ENCODE measurements at places on chromosomes 5 and 9.

- DNase-seq = no peak
Measured at GRCh38 chr5:83856881-83857280, 136.2 kb upstream of the HAPLN1 start.

DNA sequence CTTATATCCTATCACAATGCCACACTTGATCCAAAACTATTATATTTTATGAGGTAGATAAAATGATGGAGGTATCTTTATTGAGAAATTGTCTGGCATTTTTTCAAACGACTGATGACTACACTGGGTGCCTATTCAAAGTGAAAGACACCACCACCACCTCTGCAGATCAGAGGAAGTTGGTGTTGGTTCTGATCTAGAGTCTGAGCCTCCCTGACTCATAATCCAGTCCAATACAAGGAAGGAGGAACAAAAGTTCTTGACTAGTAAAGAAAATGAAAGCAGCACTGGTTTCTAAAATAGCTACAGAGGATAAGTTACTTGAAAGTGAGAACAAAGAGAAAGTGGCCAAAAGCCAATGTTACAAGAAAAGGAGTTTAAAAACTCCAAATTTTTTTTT is 139.9 kb downstream of the RFX3 start:
- DNase-seq = no peak

DNA sequence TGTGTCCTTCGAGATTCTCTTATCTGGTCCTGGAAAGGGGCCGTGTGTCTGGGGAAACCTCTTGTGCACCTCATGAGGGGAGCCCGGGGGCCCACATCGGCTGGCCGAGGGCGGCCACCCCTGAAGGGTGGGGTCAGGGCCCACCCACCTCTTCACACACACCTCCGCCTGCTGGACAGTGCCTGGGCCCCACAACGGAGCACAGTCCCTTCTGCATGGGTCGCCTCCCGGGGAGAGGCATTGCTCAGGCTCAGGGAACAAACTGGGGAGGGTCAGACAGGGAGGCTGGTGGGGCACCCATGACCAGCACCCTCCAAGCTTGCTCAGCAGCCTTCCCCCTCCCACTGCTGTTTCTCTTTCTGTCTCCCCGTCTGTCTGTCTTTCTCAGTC is 1.3 kb upstream of the LRRC14B start:
- no peak for DNase-seq

DNA sequence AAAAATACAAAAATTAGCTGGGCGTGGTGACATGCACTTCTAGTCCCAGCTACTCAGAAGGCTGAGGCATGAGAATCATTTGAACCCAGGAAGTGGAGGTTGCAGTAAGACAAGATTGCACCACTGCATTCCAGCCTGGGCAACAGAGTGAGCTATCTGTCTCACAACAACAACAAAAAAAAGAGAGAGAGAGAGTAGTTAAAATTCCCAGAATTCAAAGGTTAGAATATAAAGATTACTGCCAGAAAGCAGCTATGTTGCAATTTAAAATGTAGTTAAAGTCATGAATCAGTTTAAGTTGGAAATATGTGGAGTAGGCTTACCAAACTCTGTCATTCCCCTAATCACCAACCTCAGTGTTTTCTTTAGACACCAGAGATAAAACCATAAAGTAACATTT is 58.7 kb upstream of the SUSD1 start:
- no peak for DNase-seq

DNA sequence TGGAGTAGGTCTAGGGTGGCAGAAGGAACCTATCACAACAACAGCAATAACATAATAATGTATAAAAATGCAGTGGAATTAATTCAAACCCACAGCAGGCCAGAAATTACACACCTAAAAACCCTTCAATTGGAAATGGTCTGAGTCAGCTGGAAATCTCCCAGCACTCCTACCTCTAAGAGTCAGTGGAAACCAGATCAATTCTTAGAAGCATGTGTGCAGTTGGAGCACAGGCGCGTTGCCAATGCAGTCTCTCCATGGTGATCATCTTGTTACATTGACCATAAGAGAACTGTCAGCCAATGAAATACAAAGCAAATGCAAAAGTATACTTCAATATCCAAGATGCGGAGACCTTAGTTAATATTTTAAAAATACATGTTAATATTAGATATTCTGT is 15.1 kb upstream of the CSNK1G3 start:
- no peak for DNase-seq

DNA sequence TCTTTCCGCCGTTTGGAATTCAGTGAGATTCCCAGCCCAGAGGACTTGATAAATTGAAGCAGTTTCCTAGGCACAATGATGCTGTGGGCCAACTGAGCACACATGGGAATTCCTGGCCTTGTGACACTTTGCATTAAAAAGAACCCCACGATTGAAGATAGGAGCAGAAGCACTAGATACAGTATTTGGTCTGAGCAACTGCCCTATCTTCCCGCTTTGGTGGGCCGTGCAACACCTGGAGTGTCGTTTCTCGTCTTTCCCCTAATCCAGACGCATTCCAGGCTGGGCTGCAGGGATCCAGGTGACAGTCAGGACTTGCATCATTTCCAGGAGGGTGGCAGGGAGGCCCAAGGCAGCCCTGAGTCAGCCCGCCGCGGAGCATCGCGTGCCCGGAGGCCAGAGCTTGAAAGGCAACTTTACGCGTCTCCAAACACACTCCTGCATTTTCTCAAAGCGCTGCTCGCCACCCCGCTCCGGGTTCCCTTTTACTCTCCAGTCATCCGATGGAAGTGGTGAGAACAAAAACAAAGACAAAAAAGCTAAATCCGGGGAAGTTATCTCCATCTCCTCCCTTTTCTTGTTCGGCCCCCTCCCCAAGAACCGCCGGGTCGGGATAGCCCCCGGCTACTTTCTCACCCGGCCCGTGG is 753 bp upstream of the STC2 start:
- DNase-seq = no peak

GRCh38 chr5:173378727-173379126 is 50.5 kb upstream of the STC2 start:
- DNase-seq = no peak

DNA sequence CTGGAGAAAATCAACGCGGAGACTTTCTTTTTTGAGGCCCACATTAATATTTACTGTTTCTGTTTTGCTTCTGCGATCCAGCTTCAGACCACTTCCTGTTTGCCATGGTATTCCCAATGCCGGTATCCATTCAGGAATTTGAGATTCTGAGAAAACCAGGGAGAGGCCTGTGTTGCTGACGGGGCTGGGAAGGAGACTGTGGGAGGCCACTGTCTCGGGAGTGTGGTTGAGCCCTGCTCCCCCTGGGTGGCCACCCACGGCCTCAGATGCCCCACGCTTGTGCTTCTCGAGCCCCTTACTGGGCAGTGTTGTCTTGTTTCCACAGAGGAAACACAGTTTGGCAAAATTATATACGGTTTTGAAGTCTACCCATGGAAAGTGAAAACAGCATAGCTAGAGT is 403.6 kb upstream of the IRX2 start:
- DNase-seq = no peak

- DNase-seq = no peak
Measured at GRCh38 chr5:166712447-166713185, 1578.8 kb upstream of the WWC1 start.

DNA sequence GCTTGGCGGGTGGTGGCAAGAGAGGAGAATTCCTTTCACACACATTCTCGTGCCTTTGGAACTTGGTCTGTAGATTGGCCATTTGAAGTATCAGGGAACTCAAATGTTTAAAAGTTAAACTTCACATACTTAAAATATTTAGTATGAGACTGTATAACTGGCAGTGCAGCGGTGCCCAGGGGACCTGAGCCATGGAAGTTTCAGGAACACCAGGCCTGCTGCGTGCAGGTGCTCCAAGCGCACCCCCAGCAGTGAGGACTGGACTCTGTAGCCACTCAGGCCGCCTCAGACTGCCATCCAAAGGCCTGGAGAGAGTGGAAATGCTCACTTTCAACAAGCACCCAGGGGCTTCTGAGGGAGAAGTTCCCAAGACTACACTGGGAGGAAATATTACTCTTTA is 273.5 kb upstream of the IRX2 start:
- DNase-seq = no peak

DNA sequence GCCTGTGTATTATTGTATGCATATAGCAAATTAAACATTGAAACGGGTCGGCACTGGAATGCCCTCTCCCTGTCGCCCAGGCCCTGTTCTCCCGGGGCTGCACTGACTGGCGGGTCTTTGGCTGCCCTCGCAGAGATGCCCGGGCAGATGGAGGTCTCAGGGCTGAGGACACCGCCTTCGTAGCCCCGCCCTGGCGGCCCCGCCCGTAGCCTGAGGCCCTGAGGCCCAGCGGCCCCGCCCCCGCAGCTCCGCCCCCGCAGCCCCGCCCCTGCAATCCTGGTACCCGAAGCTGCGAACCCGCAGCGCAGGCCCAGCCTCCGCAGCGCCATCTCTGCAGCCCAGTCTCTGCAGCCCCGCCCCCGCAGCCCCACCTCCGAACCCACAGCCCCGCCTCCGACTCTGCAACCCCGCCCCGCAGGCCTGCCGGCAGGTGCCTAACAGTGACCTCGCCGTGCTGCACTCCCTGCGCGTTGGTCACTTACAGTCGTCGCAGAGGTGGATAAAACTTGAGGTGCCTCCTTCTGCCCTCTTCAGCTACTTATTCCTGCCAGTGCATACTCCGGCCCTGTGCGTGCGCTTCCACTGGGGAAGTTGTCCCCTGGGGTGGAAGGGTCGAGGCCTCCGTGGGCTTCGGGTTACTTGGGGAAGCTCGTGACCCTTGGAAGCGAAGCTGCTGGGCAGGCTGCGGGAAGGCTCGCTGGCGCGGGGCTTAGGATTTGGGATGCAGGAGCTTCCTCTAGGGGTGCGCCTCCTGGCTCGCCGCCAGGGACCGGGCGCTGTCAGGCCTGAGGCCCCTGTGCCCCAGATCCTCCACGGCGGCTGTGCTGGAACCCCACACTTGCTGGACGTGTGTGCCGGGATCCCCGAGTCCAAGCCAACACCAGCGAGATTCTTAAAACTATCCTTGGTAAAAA is 72.3 kb downstream of the ICE1 start:
- DNase-seq = no peak

GRCh38 chr5:134430001-134430569 is 18.4 kb upstream of the CDKN2AIPNL start:
- no peak for DNase-seq

DNA sequence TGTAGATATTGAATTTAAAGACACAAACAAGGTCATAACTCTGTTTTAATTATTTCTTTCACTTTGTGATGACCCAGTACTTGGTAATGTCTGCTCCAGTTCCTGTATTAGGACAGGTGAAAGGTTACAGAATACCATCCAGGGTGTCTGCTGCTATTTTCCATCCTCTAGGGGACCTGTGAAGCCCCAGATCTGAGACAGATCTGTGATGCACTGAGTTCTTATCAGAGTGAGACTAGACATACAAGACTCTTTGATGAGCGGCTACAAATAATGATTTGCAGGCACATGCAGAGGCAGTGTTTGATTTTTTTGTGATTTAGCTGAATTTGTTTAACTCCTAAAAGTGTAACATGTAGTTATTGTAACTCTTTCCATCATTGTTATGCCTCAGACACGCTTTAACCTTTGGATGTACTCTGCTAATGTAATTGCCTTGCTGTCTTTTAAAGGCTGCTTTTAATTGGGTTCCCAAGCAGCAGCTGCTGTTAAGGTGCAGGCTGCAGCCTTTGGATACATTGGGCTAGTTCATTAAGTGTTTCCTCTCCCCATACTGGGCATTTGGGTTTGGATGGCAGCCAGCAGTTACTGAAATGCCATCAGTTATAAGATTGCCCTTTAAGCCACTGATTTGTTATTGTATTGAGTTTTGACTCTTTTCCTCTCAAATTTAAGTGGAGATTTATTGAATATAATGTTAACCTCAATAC is 63.3 kb downstream of the RASGRF2 start:
- DNase-seq = no peak

- DNase-seq = no peak
Measured at GRCh38 chr9:12680757-12681156, 12.4 kb upstream of the TYRP1 start.

DNA sequence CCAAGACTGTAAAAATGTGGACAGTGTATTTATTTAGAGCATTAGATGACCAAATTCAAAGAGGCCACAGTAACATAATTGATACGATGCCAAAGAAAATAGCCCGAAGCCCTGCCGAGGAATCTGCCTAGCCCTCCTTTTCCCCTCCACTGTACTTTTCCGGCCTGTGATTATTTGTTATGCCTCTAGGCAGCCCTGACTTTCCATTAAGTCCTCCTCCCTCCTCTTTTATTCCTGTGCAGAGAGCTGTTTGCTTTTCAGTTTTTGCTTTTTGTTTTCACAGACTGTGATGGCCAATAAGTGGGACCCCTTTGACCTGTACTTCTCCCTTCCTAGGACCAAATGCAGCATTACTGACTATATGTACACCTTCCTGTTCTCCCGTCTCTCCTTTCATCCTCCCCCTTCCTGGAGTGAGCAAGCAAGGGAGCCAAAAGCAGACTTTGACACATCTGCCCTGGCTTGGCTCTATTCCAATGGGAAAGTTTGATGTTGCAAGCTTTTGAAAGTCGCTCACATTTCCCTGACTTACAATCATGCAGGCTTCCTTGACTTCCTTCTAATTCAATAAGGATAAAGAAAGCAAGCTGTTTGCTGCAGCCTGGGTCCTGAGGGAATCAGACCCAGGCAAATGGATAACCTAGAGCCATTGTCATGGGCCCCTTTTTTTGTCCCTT is 76.1 kb downstream of the NREP start:
- DNase-seq = no peak

- peak; percentile 74 for DNase-seq
Measured at GRCh38 chr9:121286973-121287741, 19.2 kb downstream of the GSN start.

DNA sequence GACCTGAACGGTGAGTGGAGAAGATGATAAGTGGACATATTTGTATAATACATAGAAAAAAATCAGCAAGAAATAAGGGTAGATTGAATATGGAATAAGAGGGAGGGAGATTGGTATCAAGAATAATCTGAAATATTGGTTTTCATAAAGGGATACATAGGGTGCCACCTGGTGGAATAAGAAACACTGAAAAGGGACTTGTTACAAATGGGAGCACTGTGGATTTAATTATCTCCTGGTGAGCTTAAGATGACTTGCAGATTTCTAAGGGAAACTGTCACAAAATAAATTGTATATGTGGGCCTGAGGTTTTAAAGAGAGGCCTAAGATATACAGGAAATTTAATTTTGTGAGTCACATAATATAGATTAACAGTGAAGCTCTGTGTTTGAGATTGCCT is 1403.5 kb upstream of the CDH18 start:
- no peak for DNase-seq

GRCh38 chr5:118552146-118552545 is 436.2 kb downstream of the DTWD2 start:
- no peak for DNase-seq

DNA sequence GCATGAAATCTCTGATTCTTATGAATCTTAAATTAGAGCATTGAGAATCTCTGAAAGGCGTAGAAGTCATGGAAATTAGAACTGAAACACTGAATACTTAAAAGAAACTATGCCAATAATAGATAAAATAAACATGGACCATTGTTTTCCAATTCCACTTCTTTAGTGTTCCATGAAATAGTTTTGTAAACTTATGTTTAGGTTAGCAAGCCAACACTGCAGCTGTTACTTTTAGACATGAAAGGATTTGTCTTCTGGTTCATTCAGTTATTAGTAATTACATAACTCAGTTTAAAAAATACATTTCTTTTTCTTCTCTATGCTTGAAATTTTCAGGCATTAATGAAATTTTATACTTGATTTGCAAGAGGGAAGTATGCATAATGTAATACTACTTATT is 733.4 kb upstream of the NUDT12 start:
- no peak for DNase-seq

- DNase-seq = no peak
Measured at GRCh38 chr9:105879181-105879580, 184.8 kb downstream of the TMEM38B start.

GRCh38 chr5:30921388-30921787 is 272.1 kb upstream of the CDH6 start:
- DNase-seq = no peak

GRCh38 chr9:128260340-128260739 is 15.5 kb downstream of the GOLGA2 start:
- no peak for DNase-seq
